ENCODE measurements at places on chromosomes 1 and 21. TPM values are rescaled to one million over a fixed set of nuclear protein-coding genes. Genes with fewer than 3 reads are reported as not detected.

- DNase-seq: no peak
These were observed 1192.7 kb downstream of the KCNT2 start for GRCh38 chr1:195415584-195415983.

DNA sequence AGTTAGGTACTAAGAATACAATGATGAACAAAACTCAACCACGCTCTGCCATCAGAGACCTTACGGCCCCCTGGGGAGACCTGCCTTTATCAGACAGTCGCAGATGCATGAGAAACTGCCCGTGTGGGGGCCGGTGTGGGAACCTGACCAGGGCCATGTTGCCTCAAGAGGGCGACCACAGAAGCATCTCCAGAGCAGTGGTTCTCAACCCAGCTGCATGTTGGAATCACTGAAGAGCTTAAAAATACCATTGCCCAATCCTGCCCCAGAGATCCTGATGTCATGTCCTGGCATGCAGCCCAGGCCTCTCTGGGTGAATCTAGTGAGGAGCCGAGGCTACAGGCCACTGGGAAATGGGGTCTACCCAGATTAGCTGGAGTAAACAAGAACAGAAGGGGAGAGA, 108.7 kb downstream of the PRDM2 start:
- DNase-seq: no peak

- peak; percentile 50 for DNase-seq
These were observed 64.6 kb downstream of the SIK1 start for GRCh38 chr21:43362321-43362791.

IL24 gene
- polyA plus RNA-seq: 0.52 TPM

GRCh38 chr1:166933633-166934032, 41.7 kb downstream of the ILDR2 start:
- DNase-seq: no peak

GRCh38 chr1:212607913-212608391, 609 bp upstream of the ATF3 start:
- no peak for DNase-seq

DNA sequence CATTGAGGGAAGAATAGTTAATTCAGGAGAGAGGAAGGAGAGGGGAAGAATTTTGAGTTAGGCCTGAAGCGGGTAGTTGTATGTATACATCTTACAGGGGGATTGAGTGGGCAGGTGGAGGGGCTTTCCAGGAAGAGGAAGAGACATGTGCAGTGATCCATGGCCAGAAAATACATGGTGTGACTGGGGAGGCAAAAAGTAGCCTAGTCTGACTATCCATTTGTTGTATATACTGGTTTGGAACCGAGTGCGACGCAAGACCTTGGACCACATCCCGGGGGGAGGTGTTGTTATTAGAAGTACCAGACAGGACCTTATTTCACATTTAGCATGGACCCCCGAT, 158.3 kb downstream of the SDCCAG8 start:
- no peak for DNase-seq

GRCh38 chr1:46223472-46223943, 20.4 kb downstream of the LURAP1 start:
- no peak for DNase-seq

All from left renal pelvis (tissue), 4 donors.